ENCODE measurements at places on chromosomes 16 and 17.

- DNase-seq, result no peak
These were observed 29.3 kb upstream of the KDM8 start for GRCh38 chr16:27174007-27174406.

- no peak for DNase-seq
These were observed 9.3 kb downstream of the CENPX start for GRCh38 chr17:82013341-82013740.

- DNase-seq, result no peak
These were observed 190.7 kb downstream of the FTO start for GRCh38 chr16:53894686-53895085.

- no peak for DNase-seq
These were observed 63.0 kb upstream of the HS3ST4 start for GRCh38 chr16:25628766-25629165.

DNA sequence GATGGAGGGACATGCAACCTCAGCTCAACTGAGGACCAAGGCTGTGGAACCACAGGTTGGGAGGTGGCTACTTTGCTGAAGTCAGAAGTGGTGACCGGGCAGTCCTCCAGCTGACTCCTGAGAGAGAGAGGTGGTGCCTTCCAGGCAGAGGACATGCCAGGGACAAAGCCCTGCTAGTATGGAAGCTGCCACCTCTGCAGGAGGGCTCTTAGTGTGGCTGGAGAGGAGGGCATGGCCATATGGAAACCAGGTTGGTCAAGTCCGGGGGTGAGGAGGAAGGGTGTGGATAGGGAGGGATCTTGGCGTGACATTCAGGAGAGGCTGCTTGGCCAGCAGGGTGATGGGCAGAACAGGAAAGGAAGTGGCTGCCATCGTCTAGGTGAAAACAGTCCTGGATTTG lies 5.7 kb downstream of the C16orf86 start:
- no peak for DNase-seq

GRCh38 chr17:17188586-17188985 lies 17.5 kb downstream of the PLD6 start:
- DNase-seq, result no peak

Data from stimulated activated CD4-positive, alpha-beta T cell treated with anti-CD3 and anti-CD28 coated beads, Interleukin-1b, Interleukin-23, amount 100 ng/mL, for 1 hour (primary cell).